ENCODE measurements at places on chromosomes 1 and 21.

GRCh38 chr1:214935258-214935657, 147.3 kb upstream of the KCNK2 start:
- no peak for DNase-seq

DNA sequence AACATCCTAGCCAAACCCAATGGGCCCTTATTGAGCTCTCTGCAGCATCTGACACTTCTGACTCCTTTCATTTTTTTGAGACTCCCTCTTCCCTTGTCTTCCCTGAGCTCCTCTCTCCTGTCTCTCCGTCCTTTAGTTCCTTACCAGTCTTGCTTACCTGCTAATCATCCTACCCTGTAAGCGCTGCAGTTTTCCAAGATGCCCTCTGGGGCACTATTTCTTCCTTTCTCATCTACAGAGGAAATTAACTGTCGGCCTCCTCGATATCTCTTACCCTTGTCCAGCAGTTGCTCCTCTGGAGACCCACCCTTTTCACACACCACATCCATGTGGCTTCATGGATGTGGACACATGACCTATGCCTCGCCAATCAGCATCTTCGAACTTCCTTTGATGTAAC, 6.8 kb downstream of the GPR161 start:
- peak; percentile 18 for DNase-seq

- no peak for DNase-seq
These were observed 58.9 kb downstream of the C1orf198 start for GRCh38 chr1:230809256-230809990.

DNA sequence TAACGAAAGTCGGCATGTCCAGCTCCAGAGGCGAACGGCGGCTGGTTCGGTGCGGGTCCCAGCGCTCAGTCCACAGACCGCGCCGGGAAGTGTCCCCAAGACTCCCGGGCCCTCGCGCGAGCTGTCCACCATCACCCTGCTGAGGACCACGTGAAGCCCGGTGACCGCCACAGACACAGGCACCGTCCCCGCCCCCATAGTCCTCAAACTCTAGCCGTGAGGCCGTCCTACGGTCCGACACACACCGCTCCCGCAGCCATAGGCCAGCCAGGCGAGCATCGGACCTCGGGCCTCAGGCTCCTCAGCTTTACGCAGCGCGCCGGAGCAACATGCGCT, 535 bp downstream of the SETD4 start:
- no peak for DNase-seq

- no peak for DNase-seq
These were observed 148.1 kb upstream of the KCTD3 start for GRCh38 chr1:215418876-215419447.

Measured in RPMI8226 (cell line).